Activated CD4-positive, CD25-positive, alpha-beta regulatory T cell treated with anti-CD3 and anti-CD28 coated beads, Interleukin-2, amount 50 U/mL, for 24 hours (primary cell): ENCODE measurements at places on chromosomes 4 and X.

DNA sequence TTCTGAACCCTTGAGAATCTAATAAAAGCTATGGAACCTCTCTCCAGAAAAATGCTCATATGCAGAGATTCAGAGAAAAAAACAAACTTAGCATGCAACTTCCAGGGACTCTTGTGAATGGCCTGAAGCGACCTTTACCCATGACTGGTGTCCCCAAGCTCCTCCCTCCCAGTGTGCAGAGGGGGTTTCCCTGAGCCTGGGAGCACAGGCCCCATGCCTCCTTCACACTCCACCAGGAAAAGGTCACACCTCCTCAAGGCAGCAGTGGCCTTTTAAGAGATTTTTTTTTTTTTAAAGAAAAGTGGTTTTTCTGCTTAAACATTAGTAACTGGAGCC lies 13.3 kb upstream of the UBA6 start:
- peak; percentile 89 for ATAC-seq

- no peak for ATAC-seq
Observed at GRCh38 chr4:6420972-6421371, 51.4 kb downstream of the PPP2R2C start.

DNA sequence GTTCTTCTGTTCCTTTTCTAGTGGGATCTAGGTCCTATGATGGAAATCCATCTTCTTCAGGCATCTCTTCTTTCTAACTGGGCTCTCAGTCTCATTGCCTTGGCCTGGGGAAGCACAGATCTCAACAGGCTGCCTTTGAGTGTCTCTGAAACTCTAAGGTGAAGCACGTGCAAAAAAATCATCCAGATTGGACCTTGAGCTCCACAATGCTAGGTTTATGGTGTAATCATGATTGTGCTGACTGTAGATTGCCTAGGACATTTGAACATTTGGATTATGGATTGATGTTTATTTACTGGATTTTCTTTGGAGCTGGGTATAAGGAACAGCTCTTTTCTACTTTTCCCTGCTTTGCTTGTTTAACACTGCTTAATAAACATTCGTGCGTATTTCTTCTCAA lies 191.5 kb upstream of the NR3C2 start:
- no peak for ATAC-seq

- ATAC-seq, result no peak
Observed at GRCh38 chr4:98612318-98613250, 45.8 kb downstream of the TSPAN5 start.

DNA sequence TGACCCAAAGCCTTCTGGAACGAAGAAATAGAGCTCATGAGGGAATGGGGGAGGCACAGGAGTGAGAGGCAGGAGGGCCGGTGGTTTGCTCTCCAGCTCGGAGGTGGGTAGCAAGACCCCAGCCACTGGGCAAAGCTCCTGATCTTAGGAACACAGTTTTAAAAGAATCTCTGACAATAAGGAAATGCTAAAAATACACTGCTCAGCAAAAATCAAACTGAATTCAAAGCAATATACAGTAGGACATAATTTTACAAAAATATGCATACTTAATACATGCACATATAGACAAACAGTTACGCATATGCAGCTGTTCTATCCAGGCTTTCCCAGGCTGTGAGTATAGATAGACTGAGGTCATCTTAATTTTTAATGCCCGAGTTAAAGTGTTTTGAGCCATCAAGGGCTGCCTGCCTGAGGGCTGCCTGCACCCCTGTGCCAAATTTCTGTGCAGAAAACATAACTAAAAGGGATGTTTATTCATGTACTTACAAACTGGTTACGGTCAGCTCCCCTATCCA lies 6.9 kb downstream of the GPR50 start:
- no peak for ATAC-seq

GRCh38 chrX:53481816-53482465 lies 47.8 kb upstream of the HSD17B10 start:
- ATAC-seq, result no peak

- ATAC-seq, result no peak
Observed at GRCh38 chr4:10095296-10095991, 21.2 kb downstream of the WDR1 start.

DNA sequence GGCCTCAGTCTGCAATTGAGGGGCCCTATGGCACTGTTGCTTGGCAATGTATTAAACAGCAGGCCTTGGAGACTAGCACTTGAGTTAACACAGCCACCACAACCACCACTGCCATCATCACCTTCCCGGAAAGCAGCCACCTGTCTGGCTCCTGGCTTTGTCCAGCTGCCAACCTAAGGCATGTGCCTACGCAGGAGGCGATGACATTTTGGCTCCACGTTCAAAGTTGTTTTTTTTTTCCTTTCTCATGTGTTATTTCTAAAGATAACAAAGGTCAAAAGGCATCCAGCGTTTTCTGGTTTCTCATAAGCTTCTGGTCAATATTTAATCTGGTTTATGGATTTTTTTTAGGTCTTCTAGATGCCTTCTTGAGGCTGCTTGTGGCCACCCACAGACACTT lies 7.5 kb downstream of the CLDN2 start:
- no peak for ATAC-seq
